ENCODE measurements at places on chromosomes 5 and 9. TPM values are rescaled to one million over a fixed set of nuclear protein-coding genes. Genes with fewer than 3 reads are reported as not detected.

- DNase-seq: no peak
Measured at GRCh38 chr9:96442491-96442890, 7.5 kb upstream of the HABP4 start.

GRCh38 chr5:120082316-120083068 is 381.6 kb upstream of the PRR16 start:
- peak; percentile 38 for DNase-seq

GRCh38 chr9:93361995-93362394 is 89.5 kb upstream of the FAM120A start:
- no peak for DNase-seq

DNA sequence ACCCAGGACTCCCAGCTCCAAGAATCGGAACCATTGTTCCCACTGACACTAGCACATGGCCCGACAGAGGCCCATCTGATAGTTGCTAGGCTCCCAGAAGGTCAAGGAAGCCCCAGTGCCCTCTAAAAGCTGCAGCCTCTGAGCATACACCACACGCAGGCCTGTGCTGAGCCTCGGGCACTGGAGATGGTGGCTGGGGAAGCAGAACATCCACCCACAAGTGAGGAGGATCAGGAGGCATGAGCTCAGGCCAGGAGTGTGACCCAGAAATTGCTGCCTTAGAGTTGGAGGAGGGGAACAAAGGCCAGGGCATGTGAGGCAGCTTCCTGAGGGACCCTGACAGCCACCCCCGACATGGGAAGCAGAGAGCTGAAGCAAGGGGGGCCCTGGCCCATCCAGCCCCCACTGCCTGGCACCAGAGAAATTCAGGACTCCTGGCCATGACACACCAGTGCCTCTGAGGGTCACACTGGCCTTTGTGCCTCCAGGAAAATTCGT is 21.4 kb downstream of the IPPK start:
- no peak for DNase-seq

DNA sequence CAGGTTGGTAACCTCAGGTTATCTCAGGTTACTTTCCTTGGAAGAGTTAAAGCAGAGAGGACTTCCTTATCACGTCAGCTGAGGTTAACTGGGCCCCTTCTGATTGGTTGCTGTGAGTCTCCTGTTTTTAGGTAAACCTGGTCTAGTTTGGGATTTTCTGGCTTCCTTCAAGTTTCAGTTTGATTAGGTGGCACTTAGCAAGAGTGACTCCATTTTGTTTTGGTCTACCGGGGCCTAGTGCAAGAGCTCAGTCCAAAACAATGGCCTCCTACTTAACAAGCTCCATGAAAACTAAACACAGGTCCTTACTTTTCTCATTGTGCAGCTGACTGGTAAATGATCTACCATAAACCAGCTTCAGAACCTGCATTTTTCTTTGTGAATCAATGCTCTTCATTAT is 67.2 kb upstream of the GOLM1 start:
- no peak for DNase-seq

Gene MLANA
- 3,120 TPM for total RNA-seq

Gene PCDHA3
- total RNA-seq: 0.27 TPM

Gene PCDHB11
- 0.55 TPM for total RNA-seq

Gene FLT4
- total RNA-seq: 0.58 TPM

Gene NIPSNAP3A
- 16.0 TPM for total RNA-seq

Measured in SK-MEL-5 (cell line).